Sigmoid colon (tissue), 7 donors: ENCODE measurements at places on chromosomes 13 and 19. TPM values are rescaled to one million over a fixed set of nuclear protein-coding genes. Genes with fewer than 3 reads are reported as not detected.

- peaks cover 16% of the 10 kb centered on the region for H3K4me1 ChIP-seq
- H3K36me3 ChIP-seq, result no peaks in the 10 kb centered on the region
- no peaks in the 10 kb centered on the region for H3K27me3 ChIP-seq
- H3K4me3 ChIP-seq, result no peak overlapping the region
- DNase-seq, result no peak
Observed at GRCh38 chr13:24176351-24177101, 16.0 kb downstream of the SPATA13 start.

MAP2K2 gene
- total RNA-seq, result 76.4 TPM

LRRC63 gene
- total RNA-seq, result not detected

- no peak overlapping the region for H3K27ac ChIP-seq
- no peak for DNase-seq
- H3K36me3 ChIP-seq, result no peaks in the 10 kb centered on the region
Observed at GRCh38 chr13:85314686-85315085, 484.5 kb downstream of the SLITRK6 start.

DNA sequence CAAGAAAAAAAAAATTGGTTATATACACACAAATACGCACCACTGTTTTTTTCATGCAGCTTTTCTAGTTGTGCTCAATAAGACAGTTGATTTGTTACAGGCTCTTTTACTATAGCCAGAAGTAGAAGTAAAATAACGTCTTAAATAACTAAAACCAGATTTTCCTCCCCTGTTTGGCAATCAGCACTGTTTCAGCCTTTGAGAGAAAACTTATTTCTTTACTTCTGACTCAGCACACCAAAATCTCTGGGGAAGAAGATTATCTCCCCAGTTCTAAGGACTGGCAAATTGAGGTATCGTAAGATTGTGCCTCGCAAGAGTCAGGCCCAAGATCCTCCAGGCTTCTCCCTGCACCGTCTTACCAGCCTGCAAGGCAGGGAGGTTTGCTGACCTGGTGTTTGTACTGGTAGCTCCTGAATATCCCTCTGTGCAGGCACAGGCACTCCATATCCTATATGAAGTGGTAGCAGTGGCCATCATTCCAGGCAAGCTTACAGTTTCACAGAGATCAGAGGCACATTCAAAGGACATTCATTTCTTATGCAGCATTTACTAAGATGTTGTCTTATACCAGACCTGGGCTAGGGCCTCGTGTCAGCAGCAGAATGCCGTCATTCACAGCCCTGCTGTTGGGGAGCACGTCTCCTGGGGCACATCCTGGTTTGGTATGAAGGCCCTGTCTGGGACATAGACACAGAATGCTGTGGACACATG is 268.2 kb downstream of the ZNF536 start:
- no peaks in the 10 kb centered on the region for H3K4me1 ChIP-seq
- no peak for DNase-seq
- H3K27ac ChIP-seq, result no peak overlapping the region

DNA sequence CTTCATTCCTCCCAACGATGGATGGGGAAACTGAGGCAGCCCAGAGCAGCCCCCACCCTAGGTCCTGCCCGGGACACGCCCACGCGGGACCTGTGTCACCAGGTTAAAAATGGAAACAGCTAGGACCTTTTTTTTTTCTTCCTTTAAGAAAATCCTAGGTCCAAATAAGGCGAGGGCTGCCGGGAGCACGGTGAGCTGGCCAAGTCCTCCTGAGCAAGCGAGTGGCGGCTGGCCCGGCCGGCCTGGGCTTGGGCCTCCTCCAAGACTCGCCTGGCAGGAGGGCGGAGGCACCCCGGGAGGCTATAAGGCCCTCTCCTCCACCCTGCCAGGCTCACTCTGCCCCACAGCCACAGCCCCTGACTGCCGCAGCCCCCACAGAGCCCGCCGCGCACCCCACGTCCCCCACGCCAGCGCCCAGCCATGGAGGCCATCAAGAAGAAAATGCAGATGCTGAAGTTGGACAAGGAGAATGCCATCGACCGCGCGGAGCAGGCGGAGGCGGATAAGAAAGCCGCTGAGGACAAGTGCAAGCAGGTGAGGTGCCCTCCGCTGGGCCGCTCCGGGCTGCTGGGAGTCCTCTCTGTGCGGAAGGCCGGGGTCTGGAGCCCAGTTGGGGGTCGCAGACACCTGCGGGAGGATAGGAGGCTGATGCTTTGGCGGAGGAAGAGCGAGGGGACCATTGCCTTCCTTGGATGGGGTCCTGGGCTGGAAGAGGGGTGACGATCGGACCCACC is 8.9 kb upstream of the TPM4 start:
- H3K27me3 ChIP-seq, result no peaks in the 10 kb centered on the region
- H3K36me3 ChIP-seq, result no peaks in the 10 kb centered on the region
- peak overlapping the region; percentile 97 for H3K27ac ChIP-seq
- H3K4me1 ChIP-seq, result peaks cover 40% of the 10 kb centered on the region
- H3K4me3 ChIP-seq, result peak overlapping the region; percentile 89

DNA sequence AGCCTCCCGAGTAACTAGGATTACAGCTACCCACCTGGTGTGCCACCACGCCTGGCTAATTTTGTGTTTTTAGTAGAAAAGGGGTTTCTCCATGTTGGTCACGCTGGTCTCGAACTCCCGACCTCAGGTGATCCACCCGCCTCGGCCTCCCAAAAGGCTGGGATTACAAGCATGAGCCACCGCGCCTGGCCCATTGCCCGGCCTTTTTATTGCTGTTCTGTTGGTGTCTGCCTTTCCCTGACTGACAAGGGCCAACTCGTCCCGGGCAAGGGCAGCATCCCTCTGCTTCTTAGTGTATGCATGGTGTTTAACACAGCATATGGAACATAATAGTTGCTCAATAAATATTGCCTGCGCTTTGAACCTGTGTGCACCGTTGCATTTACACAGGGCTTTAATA is 6.2 kb upstream of the RETN start:
- H3K4me1 ChIP-seq, result no peaks in the 10 kb centered on the region
- DNase-seq, result no peak

DNA sequence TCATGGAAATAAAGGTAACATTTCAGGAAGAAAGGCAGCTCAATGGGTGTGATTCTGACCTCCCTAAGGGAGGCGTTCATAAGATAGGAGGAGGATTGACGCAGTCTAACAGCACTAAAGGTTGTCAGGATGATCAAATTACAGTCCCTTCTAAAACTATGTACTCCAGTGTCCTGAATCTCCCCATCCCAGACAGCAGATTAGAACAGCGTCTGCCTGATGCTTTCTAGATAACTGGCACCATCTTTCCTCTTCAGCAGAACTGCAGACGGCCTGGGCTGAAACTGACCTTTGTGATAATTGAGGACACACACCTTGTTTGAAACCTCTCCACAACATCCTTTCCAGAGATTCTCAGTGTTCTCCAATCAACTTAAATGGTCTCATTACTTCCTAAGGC is 25.5 kb upstream of the SACS start:
- no peaks in the 10 kb centered on the region for H3K36me3 ChIP-seq
- no peaks in the 10 kb centered on the region for H3K4me1 ChIP-seq
- no peaks in the 10 kb centered on the region for H3K27me3 ChIP-seq
- DNase-seq, result no peak
- no peak overlapping the region for H3K4me3 ChIP-seq
- no peak overlapping the region for H3K27ac ChIP-seq
